Activated CD8-positive, alpha-beta memory T cell treated with anti-CD3 and anti-CD28 coated beads for 48 hours (primary cell): ENCODE measurements at places on chromosomes 13 and 19.

GRCh38 chr13:67306742-67307141, 76.6 kb upstream of the PCDH9 start:
- no peak for DNase-seq

DNA sequence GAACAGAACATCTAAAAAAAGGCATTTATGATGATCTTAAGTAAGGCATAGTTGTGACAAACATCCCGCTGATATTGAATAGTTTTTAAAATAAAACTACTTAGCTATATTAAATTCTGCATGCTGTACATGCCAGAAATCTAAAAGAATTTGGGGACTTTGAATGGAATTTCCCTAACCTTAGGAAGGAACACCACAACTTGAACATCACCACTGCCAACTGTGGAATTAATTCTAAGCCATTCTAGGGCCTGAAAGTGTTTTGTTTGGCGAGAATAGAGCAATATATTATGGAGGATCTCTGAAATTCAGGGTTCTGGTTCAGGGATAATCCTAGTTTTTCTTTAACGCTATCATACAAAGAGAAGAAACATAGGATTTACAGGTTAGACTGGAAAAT, 17.8 kb upstream of the LATS2 start:
- no peak for DNase-seq

- DNase-seq, result no peak
Observed at GRCh38 chr13:103431856-103432255, 365.6 kb upstream of the SLC10A2 start.

DNA sequence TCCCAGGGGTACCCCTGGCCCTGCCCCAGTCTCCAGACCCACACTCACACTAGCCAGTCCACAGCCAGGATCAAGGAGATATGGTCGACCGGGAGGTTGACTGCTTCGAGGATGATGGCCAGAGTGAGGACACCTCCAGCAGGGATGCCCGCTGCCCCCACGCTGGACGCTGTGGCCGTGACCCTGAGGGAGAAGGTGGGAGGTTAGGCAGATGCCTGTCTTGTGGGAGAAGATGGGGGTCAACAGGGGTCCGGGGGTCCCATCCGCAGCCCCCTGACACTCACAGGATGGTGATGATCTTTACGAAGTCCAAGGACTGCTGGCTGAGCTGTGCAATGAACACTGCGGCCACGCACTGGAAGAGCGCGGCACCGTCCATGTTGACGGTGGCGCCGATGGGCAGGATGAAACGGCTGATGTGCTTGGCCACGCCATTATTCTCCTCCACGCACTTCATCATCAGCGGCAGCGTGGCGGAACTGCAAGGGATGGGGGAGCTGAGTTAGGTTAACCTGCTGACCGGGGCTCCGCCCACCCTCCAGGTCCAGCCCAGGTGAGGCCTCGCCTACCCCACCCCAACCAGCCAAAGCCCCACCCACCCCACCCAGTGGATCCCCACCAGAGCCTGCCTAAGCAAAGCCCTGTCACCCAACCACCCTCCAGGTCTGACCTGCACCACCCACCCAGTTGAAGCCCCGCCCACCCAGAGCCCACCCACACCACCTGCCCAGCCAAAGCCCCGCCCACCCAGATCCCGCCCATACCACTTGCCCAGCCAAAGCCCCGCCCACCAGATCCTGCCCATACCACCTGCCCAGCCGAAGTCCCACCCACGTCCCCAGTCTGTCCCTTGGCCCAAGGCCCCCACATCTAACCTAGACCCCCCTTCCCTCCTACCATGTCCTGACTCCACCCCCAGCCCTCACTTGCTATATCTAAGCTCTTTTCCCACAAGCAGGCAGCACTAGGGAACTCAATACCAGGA, 11.2 kb downstream of the SLC1A5 start:
- DNase-seq, result no peak

DNA sequence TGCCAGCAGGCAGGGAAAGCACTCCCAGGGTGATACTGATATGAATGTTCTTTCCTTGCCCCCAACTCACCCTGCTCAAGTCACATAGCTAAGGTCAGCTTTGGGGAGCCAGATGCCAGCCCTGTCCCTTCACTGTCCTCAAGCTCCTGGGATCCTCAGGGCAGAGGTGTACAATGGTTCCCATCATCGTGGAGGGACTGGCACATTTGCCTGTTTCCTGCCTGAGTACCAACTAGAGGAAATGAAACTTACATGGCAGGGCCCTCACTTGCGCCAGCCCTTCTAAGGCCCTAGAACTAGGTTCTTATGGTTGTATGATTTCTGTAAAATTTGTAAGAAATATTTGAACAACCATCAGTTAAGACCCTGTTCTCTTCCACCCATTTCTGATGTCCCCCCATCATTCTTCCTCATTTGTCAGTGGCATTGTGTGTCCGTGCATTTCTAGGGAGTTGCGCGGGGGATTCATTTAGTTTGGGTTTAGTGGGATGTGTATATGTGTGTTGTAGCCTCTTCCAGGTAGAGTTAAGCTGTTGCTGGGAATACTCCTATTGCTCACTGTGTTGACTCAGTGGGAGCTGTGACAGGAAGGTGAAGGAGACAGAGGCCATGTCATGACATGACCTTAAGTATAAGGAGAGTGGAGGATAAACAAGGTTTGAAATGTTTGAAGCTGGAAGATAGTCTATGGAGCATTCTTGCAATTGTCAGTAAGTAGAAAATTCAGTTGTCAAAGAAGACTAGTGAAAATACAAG, 41.3 kb upstream of the RCBTB2 start:
- DNase-seq, result no peak
